ENCODE measurements at places on chromosomes 5 and 9.
A peak's percentile ranks its signal among the peaks of the same experiment; 100 is the strongest.

GRCh38 chr9:122551371-122551770 is 1.5 kb upstream of the OR1N2 start:
- DNase-seq = no peak

DNA sequence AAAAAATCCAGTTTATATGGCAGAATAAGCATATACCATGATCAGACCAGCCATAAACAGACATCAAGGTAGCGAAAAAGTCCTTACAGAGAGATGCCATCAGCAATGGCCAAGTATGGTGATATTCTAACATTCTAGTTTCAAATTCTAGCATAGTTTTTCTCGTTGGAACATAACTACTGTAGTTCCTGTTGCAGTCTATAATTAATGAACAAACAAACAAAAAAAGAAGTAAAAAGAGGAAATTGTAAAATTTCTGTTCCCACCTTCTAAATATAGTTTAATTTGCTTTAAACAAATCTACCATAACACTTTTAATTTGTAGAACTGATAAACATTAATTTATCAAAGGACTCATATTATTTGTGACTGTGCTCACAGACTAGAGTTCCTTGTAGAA is 9.9 kb upstream of the CD180 start:
- no peak for DNase-seq

DNA sequence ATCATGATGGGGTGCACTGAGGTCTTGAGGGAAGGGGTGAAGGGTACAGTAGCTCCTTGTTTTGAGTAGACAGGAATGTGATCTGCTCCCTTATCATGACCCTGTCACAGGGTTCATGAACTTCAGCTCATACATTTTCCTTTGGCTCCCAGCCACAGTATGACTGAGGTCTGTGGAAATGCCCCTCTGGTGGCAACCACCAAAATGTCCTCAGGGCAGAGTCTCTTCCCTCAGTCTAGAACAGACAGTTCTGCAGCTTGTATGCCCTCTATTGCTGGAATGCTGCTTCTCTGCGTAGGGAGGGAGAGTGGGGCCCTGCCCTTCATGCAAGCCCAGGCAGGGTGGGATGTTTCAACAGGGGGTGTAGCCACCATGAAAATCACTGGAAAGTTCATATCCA is 53.8 kb upstream of the SNCAIP start:
- no peak for DNase-seq

- DNase-seq = no peak
Observed at GRCh38 chr5:152683205-152683604, 278.1 kb upstream of the NMUR2 start.

GRCh38 chr9:114594136-114594535 is 6.6 kb downstream of the ATP6V1G1 start:
- no peak for DNase-seq

DNA sequence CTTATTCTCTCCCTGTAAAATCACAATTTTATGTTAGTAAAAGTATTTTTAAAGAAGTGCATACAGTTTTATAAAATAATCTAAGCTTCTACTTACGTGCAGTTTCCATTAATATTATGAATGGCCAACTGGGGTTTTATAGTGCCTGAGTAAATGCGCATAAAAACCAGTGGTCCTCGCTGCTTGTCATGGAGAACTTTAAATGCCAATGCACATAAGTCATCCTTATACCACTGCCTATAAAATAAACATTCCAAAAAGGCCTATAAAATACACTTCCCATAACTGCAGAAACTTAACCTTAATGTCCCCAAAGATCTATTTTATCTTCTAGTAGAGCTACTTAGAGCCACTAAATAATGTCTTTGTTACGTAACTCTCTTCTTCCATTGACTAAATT is 28.5 kb downstream of the GFM2 start:
- DNase-seq = no peak

DNA sequence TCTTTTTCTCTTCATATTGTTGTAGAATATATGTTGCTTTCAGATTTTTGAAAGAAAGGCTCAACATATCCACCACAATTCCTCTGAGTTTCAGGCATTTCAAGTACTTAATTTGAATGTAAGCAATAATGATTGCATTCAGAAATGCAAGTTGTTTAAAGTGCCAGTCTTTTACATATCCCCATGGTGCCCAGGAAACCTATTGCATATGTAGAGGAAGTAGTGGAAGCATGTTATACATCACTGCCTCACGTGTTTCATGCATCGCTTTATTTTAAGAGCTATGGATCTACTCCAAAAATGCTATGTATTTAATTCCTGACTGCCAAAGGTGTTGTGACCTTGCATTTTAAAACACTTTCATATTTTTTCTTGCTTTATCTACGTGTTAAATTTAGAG is 28.1 kb downstream of the CPEB4 start:
- DNase-seq = no peak

- DNase-seq = no peak
Observed at GRCh38 chr9:126973651-126974529, 59.3 kb downstream of the RALGPS1 start.

DNA sequence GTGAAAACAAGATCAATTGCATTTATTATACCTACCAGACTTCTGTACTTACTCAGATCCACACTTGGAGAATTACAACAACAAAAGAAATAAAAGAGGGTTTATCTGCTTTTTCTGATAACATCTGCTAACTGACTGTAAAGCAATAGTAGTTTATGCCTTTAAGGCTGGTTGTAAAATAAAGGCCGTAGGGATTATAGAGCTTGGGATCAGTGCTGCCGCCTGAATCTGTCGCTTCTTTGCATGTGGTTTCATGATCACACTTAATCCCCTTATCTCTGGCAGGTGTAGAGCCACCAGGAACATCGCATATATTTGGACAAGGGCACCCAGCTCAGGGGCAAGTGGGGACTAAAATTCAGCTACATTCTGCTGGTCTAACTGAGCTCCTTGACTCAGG is 146.7 kb downstream of the CCDC192 start:
- DNase-seq = no peak

DNA sequence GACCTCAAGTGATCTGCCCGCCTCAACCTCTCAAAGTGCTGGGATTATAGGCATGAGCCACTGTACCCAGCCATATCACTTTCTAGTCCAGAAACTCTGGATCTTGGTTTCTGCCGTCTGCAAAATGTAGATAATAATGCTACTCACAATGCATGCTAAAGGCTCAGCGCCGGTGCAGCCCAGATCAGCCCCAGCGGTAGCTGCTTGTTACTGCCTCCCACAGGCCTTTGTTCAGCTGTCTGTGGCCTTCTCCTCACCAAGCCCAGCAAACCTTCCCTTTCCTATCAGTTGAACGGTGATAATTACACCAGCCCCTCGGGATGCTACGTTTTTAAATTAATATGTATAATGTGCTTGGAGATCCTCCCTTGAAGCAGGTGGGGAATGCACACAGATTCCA is 26.2 kb upstream of the MSX2 start:
- DNase-seq = no peak

DNA sequence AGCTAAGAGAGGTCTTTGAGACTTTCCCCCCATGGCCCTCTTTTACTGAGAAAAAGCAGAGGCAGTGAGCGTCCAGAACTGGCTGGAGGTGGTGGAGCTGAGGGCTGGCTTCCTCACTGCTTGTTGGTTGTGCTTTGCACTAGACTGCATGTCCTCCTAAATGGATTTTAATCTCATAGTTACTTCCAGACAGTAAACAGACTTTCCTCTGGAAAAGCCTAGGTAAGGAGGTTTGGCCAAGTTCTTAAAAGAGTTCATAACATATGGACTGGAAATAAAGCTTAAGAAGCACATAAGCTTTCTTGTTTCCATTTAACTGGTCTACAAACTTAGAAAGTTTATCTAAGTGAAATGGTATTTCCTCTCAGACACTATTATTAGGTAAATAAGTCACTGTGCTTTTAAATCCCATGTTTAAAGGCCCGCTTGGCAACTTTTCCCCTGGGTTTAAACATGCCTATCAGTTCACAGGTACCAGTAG is 2.0 kb downstream of the ASPN start:
- DNase-seq = peak; percentile 55

Data from choroid plexus epithelial cell (primary cell).